ENCODE measurements at places on chromosomes 13 and 19. TPM values are rescaled to one million over a fixed set of nuclear protein-coding genes. Genes with fewer than 3 reads are reported as not detected.

ZNF829 gene
- 0.44 TPM for total RNA-seq

C19orf73 gene
- 1.9 TPM for total RNA-seq

MAST3 gene
- 2.3 TPM for total RNA-seq

DNAJC15 gene
- total RNA-seq, result 0.02 TPM

DLL3 gene
- 10.3 TPM for total RNA-seq

SGCG gene
- total RNA-seq, result not detected

CEACAM16 gene
- total RNA-seq, result 0.24 TPM
